ENCODE measurements at places on chromosomes 11 and 22.

DNA sequence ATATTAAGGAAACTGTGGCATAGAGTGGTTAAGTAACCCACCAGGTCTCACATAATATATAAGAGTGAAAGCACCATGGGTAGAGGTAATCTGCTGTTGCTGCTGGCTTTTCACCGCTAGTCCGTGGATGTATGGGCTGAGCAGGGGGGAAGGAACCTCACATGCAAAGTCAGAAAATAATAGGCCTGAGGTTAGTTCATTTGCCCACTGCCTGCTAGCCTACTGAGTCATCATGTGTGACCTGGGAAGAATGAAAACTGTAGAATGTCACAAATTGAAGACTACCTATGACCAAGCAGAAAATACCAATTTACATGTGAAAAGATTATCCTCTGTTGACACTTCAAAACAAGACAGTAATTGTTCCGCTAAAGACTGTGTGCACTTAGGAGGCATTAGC, 560.1 kb upstream of the FAT3 start:
- no peak for DNase-seq

GRCh38 chr22:44349594-44349993, 36.8 kb upstream of the SHISAL1 start:
- DNase-seq = no peak

- DNase-seq = no peak
Observed at GRCh38 chr11:61702701-61703312, 22.6 kb downstream of the DAGLA start.

DNA sequence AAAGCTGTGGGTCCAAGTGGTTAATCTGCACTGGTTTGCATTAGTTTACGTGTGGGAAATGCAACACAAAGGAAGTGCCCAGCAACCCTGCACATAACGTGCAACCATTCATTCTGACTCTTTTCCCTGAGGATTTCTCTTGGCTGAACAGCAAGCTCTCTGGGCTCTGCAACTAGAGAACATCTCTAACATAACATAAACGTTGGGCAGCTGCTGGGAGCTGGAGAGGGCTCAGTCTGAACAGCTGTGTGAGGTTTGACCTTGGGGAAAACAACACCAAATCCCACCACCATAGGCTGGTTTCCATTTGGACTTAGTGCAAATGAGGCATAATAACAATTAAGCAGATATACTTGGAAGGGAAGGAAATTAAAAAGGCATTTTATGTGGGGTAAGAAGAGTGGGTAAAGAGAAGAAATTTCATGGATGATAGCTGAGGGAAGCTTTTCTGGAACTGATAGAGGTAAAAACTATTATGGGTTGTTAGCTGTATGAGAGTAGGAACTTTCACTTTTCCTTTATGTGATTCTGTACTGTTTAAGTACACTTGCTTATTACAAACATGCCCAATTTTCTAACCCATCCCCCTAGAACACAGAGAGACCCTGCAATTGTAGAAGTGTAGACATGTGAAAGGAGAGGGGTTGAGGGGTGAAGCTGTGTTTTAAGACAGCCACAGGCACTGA, 76.2 kb downstream of the SNX19 start:
- no peak for DNase-seq

DNA sequence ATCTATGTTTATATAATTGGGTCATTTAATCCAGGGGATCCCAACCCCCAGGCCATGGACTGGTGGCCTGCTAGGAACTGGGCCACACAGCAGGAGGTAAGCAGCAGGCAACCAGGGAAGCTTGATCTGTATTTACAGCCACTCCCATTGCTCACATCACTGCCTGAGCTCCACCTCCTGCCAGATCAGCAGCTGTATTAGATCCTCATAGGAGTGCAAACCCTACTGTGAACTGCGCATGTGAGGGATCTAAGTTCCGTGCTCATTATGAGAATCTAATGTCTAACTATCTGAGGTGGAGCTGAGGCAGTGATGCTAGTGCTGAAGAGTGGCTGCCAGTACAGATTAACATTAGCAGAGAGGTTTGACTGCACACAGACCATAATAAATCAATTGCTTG, 32.8 kb downstream of the MS4A2 start:
- DNase-seq = no peak

GRCh38 chr11:65274735-65275682, 13.2 kb downstream of the POLA2 start:
- no peak for DNase-seq
